ENCODE measurements at places on chromosomes 7 and 10.

DNA sequence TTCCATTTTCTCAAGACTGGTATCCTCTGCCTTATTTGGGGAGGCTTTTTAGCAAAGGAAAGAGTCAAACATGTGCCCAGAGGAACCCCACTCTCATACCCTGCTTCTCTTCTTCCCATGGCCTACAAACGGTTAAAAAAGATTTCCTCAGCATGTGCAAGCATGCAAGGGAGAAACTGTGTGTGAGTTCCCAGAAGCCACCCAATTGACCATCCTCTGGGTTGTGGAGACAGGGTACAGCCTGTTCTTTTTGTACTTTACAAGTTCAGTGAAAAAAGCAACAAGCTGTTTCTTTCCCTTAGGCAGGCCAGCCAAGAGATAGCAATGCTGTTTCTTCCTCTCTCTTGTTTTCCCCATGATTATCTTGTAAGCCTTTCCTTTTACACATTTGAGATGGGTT lies 68.8 kb upstream of the MTPN start:
- DNase-seq: no peak

DNA sequence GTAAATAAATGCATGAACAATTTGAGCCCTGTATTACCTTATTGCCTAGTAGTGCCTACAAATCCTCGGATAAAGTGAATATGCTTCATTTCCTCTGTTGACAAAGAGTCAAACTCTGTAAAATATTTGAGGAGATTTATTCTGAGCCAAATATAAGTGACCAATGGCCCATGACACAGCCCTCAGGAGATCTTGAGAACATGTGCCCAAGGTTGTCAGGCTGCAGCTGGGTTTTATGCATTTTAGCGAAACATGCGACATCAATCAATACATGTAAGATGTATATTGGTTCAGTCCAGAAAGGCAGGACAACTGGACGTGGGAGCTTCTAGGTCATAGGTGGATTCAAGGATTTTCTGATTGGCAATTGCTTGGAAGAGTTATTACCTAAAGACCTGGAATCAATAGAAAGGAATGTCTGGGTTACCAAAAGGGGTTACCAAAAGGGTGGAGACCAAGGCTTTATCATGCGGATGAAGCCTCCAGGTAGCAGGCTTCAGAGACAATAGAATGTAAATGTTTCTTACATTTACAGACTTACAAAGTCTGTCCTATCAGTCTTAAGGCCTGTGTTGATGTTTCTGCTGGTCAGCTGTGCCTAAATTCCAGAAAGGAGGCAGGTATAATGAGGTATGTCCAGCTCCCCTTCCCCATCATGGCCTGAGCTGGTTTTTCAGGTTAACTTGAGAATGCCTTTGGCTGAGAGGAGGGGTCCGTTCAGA lies 220.1 kb upstream of the FZD1 start:
- DNase-seq: no peak

DNA sequence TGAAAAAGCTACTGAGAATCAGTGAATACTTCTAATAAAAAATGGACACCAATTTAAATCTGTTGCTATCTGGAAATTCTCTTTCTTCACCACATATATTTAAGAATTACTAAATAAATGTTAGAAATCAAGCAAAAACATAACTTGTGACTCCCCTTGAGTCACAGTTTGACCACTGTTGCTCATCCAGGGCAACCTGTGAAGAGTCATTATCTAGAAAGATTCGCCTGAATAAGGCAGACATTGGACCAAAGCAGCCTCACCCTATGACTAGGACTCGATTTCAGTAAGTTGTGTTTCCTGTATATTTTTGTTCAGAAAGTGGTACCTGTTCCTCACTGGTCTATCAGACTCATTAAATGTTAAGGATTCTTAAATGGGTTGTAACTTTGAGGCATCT lies 572.4 kb downstream of the ATRNL1 start:
- DNase-seq: no peak

DNA sequence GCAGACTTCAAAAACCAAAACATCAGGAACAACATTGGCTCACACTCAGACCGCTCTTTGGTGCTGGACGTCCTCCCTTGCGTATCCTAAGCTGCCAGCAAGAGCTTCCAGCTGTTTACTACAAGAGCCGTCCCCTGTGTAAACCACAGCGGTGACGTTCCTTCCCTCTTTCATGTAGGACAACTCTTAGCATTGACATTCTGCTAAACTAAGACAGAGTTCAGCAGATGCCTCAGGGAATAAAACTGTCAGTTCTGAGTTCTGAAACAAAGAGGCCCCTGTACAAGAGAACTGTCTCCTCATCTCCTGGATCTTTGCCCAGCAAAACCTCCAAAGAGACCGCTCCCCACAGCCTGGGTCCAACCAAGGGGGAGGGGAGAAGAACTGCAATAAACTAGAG lies 57.8 kb upstream of the OPALIN start:
- DNase-seq: no peak

DNA sequence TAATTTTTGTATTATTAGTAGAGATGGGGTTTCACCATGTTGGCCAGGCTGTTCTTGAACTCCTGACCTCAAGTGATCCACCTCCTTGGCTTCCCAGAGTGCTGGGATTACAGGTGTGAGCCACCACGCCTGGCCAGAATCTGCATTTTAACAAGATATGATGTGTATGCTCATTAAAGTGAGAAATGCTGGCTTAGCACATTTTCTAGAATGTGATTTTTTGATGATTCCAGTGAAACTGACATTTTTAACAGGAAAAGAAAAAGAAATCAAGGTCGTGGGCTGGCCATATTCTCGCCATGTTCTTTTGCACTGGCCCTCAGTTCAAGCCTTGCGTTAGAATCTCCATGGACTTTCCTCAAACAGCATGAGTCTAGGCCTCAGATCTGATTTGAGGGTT lies 18.1 kb upstream of the TPST1 start:
- no peak for DNase-seq

- DNase-seq: no peak
Observed at GRCh38 chr7:43855176-43855575, 14.1 kb downstream of the MRPS24 start.

GRCh38 chr7:55939514-55940123 lies 12.1 kb upstream of the MRPS17 start:
- no peak for DNase-seq

GRCh38 chr7:74023092-74023536 lies 4.9 kb upstream of the ELN start:
- no peak for DNase-seq

GRCh38 chr7:157618823-157619606 lies 282.2 kb downstream of the DNAJB6 start:
- DNase-seq: no peak

- no peak for DNase-seq
Observed at GRCh38 chr10:3961082-3961481, 176.1 kb upstream of the KLF6 start.

DNA sequence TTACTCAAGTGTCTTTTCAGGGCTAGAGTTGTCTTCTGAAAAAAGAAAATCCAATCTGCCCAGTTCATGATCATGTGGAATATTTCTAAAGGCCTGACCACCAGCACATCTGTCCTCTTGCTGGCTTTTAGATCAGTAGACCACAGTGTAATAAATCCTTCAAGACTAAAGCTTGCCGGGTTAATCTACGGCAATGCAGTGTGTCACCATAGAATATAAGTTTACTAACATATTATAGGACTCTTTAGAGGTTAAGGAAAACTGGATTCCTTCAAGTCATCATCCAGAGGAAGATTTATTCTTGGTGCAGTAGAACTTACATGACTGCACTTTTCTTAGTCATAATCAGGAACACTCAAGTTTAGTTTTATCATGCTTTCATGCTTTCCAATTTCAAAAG lies 349.5 kb downstream of the SEMA3D start:
- no peak for DNase-seq

- DNase-seq: no peak
Observed at GRCh38 chr7:75842836-75843446, 29.3 kb upstream of the CCL24 start.

DNA sequence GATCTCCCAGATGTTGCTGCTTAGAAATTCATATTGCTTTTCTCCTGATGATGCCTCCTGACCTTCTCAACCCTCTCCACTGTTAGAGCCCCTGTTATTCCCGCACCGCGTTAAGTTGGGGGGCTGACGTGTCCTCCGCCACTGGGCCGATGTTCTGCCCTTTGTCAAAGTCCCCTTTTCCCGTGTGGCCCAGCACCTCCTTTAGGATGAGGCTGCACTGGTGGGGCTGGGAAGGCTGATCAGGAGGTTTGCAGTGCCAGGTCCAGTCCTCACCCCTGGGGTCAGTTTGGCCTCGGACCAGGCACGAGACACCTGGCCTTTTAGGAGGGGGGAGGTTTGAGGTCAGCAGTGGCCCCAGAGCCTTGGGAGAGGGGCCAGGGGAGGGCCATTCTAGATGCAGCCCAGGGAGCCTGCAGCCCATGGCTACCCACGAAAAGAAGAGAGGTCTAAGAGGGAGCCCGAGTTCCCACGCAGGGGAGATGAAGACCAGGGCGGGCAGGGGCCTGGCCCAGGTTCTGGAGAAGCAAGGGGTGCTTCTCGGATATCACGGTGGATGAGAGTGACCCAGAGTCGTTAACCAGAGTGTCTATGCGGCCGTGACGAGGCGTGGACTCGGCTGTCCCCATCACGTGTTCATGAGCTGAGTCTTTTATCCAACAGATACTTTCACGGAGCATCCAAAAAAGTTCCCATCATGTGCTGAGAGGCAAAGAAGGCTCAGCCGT lies 150.4 kb downstream of the DNAJB6 start:
- no peak for DNase-seq

DNA sequence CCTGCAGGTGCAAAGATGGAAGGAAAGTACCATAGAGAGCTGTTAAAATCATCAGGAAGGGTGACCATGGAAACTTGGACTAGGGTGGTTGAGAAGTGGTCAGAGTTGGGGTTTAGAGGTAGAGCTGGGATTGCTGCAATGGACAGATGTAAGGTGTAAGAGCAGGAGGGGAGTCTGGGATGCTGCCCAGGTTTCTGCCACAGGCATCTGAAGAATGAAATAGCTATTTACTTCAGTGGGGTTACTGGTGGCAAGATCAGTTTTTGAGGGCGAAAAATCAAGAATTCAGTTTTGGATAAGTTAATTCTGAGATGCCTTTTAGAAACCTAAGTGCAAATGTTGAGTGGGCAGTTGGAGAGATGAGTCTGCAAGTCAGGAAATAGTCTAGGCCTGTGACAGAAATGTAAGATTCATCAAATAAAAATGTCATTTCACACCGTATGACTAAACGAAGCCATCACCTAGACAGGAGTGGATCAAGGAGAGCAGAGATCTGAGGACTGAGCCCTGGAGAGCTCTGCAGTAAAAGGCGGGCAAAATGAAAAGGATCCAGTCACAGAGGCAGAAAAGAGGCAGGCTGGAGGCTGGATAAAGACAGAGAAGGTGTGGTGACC lies 22.7 kb upstream of the TOMM7 start:
- no peak for DNase-seq

- no peak for DNase-seq
Observed at GRCh38 chr10:84329986-84330651, 1.7 kb downstream of the CCSER2 start.

- DNase-seq: no peak
Observed at GRCh38 chr10:132320654-132321469, 11.1 kb upstream of the LRRC27 start.

DNA sequence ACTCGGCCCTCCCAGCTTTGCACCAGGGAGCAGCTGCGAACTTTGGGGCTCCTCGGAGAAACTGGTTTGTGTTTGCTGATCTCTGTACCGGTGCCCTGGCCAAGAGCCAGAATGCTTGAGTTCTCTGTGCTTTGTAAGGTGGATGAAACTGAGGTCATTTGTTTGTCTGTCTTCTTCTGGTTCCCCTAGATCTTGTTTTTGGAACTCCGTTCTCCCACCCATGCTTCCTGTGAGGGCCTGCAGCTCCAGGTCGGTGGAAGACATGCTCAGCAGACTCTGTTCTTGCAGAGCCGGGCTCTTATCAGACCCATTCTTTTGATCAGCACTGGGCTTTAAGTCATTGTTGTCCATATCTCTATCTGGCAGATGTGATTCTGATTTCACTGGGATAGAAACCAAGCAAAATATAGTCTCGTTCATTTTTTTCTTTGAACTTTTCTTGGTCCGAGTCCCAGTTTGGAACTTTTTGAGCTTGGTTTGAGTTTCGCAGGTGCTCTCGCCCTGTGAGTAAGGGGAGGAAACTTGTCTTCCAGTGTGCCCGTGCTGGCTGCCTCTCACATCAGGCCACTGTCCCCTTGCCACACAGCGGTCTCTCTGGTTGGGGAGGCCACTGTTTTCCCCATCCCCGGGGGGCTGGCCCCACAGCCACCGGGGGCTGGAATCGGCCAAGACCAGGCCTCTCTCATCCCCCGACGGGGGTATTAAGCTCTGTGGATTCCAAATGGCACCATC lies 31.2 kb downstream of the JCAD start:
- DNase-seq: no peak

DNA sequence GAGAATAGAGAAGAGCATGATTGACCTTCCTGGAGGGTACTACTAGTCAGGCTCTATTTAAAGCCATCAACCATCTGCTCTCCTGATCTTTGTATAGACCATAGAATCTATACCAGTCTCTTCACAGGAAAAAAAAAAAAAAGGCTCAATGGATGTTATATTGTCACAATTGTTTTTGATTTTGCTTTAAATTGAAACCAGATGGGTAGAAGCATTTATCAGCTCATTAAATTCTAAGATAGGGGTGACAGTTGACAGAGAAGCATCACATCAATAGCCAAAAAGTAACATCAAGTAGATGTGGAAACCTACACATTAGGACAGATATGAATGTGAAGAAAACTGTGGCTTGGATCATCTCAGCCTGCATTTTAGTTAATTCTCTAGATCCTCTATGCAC lies 558.9 kb upstream of the MBL2 start:
- no peak for DNase-seq

- no peak for DNase-seq
Observed at GRCh38 chr7:156465186-156465585, 175.4 kb upstream of the RNF32 start.

DNA sequence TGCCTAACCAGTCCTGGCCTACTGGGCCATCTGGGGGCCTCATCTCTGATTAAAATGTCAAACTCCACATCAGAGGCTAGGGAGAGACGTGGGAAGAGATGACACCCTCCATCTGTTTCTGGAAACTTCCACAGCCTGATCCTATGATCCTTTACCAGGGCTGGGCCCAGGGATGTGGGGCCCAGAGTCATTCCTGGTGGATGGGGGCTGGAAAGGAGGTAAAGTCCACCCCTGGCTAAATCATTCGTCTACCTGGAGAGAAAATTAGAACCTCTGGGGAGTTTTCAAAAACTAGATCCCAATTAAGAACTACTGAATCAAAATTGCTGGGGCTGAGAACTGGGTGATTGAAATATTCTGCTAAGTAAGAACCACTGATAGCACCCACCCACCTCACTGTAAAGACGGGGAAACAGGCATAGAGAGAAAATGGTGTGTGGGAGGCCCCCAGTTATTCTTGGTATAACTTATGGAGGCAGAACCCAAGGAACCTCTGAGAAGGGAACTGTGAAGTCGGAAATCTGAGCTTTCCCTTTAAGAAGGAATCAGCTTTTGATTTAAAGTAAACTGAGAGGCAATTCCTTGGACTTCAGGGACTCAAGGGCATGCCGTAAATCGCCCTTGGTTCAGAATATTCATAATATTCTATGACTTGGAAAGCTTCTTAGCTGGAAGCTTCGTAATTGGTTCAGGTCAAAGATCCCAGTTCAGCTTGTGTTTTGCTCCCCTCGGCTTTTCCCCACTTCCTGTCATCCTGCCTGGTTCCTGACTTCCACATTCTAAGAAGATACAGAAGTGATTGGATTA lies 53.1 kb downstream of the PRKAG2 start:
- DNase-seq: no peak

All from NCI-H1417 (cell line).